Cardiac fibroblast (primary cell): ENCODE measurements at places on chromosomes 5 and 9.
A peak's percentile ranks its signal among the peaks of the same experiment; 100 is the strongest.

GRCh38 chr5:163342306-163342705, 95.1 kb upstream of the CCNG1 start:
- DNase-seq = no peak

- DNase-seq = no peak
These were observed 39.6 kb downstream of the COL5A1 start for GRCh38 chr9:134681061-134681661.

DNA sequence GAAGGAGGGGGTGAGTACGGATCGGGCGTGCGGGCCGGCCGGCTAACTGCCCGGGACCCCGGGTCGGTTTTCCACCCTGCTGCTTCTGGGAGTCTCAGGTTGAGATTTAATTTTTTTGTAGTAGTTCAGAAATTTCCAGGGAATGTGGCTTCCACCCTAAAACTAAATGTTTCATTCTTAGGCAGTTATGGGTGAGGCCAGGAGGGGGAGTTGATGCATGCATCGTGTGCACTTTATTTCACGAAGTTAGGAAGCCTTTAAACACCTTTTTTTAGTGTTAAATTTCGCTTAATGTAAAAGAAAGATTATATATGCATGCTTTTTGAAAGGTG, 905 bp downstream of the CDK9 start:
- peak; percentile 45 for DNase-seq

DNA sequence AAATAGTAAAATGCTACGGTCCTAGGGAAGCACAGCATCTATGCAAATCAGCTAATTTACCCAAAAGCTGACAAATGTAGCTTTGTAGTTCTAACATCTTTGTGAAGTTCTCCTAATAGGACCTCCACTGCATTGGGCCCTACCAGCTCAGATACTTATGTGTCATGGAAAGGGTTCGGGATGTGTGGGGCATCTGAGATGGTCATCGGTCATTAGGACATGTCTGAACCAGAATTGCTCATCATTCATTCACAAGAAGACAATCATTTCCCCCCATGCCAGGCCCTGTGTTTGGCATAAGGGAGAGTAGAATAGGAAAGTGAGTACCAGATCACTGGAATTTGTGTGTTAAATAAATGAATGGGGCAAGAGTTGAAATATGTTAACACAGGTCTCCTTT, 35.7 kb downstream of the PWWP2A start:
- DNase-seq = peak; percentile 68

DNA sequence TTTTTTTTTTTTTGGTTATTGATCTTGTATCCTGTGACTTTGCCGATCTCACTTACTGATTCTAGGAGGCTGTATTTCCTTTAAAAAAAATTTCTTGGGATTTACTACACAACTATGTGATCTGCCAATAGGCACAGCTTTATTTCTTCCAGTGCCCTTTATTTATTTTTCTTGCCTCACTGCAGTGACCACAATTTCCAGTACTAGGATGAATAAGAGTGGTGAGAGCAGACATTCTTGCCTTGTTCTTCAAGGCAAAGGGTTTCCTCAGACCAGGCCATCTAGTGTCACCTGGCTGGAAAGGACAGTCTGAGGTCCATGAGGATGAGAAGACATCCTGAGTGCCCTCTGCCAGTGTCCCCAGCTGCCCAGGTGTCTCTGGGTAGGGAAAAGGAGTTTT, 265.4 kb downstream of the SPOCK1 start:
- DNase-seq = no peak

- DNase-seq = peak; percentile 24
These were observed 112.5 kb downstream of the FAM174A start for GRCh38 chr5:100647461-100648230.

DNA sequence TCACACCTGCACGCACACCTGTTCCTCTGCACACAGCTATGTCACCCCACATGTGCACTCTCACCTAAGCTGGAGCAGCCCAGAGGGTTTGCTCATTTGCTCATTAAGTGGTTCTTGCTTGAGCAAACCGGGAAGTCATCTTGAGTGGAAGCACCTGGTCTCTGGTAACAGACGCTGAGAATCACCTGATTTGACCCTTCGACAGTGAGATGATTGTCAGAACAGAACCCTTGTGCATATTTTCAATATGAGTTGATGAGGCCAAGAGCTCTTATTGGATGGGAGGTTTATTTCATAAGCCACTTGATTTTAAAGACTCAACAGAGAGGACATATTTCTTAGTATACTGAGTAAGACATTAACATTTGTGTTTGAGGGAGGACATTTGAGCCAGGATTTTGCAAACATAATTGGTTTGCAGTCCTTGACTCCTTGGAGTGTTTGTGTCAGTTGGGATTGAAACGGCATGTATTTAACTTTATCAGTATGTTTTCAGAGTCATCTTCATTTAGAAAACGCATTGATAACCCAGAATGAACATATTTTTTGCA, 22.1 kb upstream of the LPCAT1 start:
- DNase-seq = no peak

DNA sequence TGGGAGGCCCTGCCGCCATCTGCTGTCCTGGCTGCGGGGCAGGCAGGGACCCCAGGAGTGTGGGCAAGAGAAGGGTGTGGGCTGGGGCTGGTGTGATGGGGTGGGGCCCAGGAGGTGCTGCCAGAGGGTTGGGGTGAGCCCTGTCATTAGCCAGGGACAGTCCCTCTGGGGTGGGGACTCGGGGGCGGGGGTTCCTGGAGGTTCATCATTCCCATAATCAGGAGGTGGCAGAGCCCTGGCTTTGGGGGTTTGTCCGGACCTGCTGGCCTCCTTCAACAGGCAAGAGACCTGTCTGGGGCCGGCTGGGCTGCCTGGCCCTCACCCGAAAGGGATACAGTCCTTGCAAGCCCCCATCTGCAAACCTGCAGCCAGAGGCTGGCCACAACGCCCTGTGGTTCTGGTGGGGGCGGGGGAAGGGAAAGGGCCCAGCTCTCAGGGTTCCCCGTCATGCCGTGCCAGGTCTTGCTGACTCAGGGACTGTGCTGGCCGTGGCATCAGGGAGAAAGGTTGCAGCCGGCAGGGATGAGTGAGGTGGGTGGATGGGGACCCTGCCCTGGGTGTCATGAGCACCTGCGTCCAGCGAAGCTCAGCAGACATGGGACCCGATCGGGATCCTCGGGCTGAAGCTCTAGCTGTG, 65.2 kb downstream of the MRPL36 start:
- DNase-seq = no peak

DNA sequence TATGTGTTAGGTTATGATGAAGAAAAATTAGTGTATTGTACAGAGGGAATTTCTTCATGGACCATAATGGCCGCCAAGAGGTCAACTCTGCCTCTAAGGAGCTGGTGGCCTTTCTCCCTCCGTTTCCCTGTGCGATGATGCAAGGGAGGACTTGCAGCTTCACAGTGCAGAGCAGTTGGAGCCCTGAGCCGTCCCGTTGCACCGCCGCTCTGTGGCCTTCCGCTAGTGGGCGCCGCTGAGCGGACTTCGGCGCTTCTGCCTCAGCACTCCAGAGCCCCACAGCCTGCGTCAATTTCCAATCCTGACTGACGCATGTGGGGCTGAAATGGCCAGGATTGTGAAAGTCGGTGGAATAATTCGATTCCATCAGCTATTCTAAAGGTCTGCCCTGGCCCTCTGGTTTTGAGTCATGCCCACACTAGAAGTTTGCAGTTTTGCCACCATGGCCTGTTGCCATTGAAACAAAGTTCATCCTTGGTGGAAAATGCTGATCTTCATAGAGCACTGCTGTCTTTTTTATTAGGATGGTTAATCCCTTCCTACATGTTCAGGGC, 22.7 kb upstream of the LECT2 start:
- peak; percentile 36 for DNase-seq

GRCh38 chr5:90056911-90057705, 352.4 kb downstream of the CETN3 start:
- DNase-seq = no peak

DNA sequence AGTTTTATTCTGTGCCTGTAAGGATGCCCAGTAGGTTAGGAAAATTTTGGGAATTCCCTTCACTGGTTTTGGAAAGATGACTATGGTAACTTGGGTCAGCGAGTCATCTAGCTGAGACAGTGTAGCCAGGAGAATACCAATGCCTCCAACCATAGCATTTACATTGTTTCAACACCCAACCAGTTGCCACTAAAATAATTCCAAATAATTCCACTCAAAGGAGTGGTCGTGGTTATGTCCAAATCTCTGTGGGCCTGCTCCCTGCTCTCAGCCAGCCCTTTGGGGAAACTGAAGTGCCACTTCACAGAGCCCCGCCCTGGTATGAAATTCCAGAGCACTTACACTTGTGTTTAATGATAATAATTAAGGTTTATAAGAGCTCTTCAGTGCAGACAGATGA, 310.5 kb downstream of the PLK2 start:
- no peak for DNase-seq

DNA sequence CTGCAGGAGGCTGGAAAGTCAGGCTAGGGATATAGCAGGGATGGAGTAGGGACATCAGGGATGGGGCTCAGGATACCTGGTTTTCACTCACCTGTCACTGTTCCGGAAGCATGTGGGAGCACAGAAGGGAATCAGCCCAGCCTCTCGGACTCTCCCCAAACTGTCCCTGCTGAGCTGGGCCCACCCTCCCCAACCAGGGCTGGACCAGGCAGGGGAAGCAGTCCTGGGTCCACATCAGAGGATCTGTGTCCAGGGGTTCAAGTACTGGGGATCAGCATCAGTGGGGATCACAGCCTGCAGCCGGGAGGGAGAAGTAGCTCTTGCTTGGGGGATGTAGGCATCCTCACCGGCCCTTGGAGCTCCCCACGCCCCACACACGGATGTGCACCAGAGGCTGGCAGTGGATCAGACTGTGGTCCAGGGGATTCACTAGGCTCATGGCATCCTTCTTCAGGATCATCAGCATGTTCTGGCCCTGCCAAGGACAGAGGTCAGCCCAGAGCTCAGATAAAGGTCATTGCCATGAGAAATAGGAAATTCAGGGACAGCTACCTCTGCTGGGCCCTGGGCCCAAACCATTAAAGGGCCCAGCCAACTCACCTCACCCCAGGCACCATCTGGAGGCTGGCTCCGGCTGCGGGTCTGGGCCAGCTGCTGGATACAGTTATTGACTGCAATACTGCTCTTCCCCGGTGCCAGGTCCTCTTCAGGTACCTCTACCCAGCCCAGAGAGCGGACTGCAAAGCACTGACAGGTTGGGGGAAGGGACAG, 2.5 kb downstream of the APBB3 start:
- no peak for DNase-seq

- no peak for DNase-seq
These were observed 393.8 kb upstream of the SLC30A5 start for GRCh38 chr5:68699966-68700365.

- DNase-seq = no peak
These were observed 202.4 kb downstream of the DAB2IP start for GRCh38 chr9:121853617-121854395.

DNA sequence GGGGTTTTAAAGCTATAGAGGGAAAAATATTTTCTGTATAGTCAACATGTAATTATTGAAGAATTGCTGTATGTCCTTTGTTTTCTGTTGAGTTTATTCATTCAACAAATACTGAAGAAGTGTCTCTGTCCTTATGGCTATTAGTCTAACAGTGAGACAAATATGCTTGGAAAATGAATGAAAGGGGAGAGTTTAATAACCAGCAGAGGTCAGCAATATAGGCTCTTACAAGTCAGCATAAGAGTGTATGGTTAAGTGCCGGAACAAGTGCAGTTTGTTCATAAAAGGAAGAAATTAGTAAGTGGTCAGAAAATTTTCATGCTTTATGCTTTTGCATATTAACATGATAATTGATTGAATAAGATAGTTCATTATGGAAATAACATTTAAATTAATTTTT, 3.6 kb downstream of the SCAMP1 start:
- no peak for DNase-seq

DNA sequence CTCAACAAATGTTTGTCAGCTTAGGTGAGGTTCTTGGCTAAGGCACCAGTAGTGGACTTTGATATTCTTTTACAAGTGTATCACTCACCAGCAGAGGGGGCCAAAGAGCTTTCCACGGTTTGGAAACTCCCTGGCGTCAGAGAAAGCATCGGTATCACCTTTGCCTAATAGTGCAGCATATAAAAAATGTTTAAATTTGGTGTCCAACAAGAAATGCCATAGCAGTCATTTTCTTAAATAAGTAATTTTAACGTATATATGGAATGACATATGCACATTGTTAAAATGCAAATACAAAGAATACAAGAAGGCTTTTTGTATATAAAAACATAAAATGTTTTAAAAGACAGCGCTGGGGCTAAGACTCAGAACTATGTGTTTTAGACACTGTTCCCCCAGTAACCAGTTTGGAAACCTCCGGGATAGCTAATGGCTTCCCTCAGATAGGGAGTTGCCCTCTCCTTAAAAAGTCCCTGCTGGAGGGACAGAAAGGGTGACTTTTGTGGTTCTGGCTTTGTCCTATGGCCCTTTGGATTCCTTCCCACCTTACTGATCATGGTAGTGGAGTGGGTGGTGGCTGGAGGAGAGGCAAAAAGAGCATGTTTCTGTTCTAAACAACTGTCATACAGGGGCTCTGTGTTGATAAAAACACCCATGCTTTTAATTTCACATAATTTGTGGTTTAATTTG, 124.6 kb downstream of the GPBP1 start:
- peak; percentile 92 for DNase-seq

DNA sequence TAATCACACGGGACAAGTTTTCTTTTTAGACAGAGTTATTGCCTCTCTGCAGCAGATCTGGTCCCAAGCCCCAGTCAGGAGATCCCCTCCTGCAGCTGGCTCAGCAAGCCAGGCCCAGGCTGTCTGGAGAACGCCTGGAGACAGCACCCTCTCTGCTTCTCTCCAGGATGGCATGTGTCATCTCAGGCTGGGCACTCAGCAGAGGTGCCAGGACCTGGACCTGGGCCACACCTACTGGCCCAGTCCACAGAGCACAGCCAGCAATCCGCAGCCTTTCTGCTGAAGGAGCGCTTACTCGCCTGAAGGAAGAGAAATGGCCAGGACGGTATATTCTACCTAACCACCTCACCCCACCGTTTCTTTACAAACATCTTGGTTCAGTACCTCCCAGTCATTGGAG, 4.7 kb upstream of the TBC1D9B start:
- no peak for DNase-seq

GRCh38 chr9:133879615-133880014, 112.5 kb downstream of the VAV2 start:
- no peak for DNase-seq

DNA sequence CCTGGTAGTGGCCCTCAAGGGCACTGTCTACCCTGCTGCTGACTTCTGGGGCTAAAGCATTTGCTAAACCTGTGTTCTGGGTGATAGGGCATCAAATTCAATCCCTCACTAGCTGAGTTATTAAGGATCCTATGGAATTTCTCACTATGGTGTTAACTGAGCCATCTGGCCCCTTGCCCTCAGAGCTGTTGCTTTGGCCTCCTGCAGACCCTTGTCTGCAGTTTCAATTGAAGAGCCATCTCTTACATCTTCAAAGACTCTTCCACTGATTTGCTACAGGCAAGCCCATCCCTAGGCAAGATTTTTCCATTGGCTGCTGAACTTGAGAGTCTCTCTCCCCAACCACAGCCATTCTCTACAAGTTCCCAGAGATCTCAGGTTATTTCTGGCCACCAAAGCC, 418.2 kb downstream of the ZNF608 start:
- no peak for DNase-seq
